ENCODE measurements at places on chromosomes 4 and X.

GRCh38 chrX:149829751-149830191 is 48.0 kb downstream of the MAGEA9 start:
- no peak for DNase-seq

DNA sequence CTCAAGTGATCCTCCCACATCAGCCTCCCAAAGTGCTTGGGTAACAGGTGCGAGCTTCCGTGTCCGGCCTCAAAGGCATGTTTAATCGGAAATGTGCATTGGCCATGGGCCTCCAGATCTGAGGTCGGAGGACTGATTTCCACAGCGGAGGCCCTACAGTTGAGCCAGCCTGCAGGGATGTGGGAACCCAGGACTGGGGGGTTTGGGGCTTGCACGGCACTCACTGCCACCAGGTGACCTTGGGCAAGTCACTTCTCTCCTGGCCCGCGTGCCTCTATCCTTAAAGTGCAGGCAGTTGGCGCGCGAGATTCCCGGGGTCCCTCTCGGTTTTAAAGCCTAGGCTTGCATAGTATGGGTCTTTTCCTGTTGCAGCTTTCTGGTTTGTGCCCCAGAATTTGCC is 18.3 kb upstream of the WFS1 start:
- no peak for DNase-seq

GRCh38 chrX:31366041-31366440 is 294.2 kb upstream of the FTHL17 start:
- DNase-seq = no peak

GRCh38 chrX:153499876-153500275 is 5.1 kb downstream of the BGN start:
- DNase-seq = no peak

- DNase-seq = no peak
These were observed 40.1 kb upstream of the MSANTD1 start for GRCh38 chr4:3208826-3209225.

Data from dermis blood vessel endothelial cell (primary cell).